ENCODE measurements at places on chromosomes 2 and 18.

- no peak for DNase-seq
Observed at GRCh38 chr2:115694651-115695050, 1252.2 kb downstream of the DPP10 start.

DNA sequence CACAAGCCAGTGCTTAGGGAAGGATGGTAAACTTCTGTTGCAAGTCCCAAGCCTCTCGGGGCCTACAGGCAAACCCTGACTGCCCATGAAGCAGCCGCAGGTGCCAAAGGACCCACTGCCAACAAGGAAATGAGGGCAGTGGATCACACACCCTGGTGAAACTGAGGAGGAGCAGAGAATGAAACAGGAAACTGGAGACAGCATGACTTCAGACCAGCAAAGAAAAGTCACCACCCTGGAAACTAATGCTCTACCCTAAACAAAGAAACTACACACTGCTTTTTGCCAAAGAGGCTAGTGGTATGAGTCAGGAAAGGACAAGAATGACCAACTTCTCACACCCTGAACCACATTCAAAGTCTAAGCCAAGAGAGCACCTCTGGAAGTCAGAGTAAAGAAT lies 97.2 kb downstream of the MYO5B start:
- no peak for DNase-seq

- no peak for DNase-seq
Observed at GRCh38 chr2:66509326-66509811, 74.4 kb downstream of the MEIS1 start.

GRCh38 chr18:55322178-55322735 lies 265.7 kb downstream of the TCF4 start:
- DNase-seq: no peak

GRCh38 chr2:29703336-29703735 lies 218.1 kb downstream of the ALK start:
- DNase-seq: no peak

GRCh38 chr18:68244786-68245185 lies 470.1 kb downstream of the TMX3 start:
- no peak for DNase-seq

GRCh38 chr2:116490511-116491145 lies 1323.9 kb upstream of the DDX18 start:
- no peak for DNase-seq

DNA sequence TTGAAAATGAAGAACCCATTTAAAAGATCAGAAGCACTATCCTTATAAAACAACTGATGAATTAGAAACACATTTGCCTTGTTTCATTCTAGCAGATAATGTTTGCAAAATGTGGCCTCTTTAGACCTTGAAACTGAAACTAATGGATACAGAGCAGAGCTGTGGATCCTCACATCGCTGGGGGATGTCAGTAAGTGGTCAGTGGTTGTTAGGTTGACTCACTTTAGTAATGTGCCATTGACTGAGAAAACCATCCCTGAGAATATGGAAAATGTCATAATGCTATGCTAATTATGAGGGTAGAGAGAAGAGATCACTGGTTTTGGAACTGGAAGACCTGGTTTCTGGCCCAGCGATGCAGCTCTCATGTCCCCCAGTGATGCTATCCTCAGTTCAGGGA lies 176.7 kb downstream of the MYO1B start:
- DNase-seq: no peak

- DNase-seq: no peak
Observed at GRCh38 chr2:101830146-101830545, 132.6 kb downstream of the MAP4K4 start.

GRCh38 chr2:131580187-131580586 lies 52.5 kb downstream of the CCDC74A start:
- DNase-seq: no peak

DNA sequence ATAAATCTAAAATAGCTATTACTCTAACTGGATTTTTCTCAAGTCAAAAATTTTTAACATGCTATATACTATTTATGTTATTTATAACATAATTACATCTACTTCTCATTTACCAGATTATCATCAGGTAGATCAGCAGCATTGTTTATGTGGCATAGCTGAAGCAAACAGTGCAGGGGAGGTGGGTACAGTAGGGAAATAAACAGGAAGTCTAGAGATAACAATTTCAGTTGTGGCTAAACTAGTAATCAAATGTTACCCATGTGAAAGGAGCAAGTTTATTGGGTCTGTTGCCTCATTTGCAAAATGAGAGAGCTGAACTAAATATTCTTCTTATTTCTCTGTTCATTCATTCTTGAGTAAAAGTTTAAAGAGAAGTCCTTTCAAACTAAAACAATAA lies 27.7 kb downstream of the GFPT1 start:
- DNase-seq: no peak

DNA sequence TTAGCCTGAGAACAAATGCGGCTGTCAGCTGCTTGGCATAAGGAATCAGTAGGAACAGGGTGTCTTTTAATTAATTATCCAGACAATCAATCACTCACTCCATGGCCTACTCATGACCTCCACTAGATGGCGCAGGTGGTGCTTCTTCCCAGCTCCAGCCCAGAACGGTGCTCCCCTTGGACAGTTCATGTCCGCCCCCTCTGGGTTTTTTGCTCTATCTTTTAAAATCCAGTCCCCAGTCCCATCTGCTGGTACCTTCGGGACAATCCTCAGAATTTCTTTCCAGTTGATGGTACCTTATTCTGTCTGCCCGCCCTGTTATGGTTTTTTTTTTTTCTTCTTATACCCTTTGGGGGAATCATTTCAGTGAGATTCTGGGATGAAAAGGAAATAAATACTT lies 99.8 kb downstream of the CACNB4 start:
- DNase-seq: peak; percentile 51

- peak; percentile 6 for DNase-seq
Observed at GRCh38 chr2:172100935-172101820, 1.5 kb downstream of the DLX2 start.

DNA sequence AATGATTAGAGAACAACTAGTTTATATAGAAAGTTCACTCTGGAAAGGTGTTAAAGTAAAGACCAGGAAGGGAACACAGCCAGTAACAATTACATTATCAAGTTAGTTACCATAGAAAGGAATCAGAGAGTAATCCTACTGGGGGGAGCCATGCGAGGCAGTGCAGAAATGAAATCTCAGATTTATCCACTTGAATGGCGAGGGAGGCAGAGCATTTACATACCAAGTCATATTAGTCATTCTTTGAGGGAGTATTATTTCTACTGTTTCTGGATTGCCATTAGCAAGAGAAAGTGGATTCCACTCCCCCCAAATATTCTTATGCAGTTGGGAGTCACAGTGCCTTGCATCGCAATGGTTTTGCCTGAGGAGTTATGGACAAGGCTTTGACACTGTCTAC lies 472.7 kb upstream of the TRIB2 start:
- DNase-seq: no peak

GRCh38 chr18:34598120-34598635 lies 111.9 kb upstream of the DTNA start:
- DNase-seq: no peak

DNA sequence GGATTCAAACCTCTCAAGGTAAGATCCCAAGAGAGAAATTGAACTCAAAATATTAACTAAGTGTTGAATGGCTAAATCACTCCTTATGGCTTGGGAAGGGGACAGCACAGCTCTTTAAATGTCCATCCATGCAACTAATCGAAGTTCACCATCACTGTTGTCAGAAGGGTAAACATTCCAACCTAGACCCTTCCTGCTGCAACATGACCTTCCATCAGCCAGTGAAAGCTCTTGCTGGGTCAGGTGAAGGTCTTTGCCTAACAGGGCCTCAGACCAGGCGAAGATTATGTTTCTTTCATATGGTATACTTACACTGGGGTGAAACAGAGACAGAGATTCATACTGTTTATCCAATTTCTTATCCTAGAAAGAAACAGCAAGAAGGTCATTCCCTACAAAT lies 16.4 kb downstream of the IAH1 start:
- DNase-seq: no peak

GRCh38 chr2:204065566-204065965 lies 129.0 kb downstream of the ICOS start:
- no peak for DNase-seq

DNA sequence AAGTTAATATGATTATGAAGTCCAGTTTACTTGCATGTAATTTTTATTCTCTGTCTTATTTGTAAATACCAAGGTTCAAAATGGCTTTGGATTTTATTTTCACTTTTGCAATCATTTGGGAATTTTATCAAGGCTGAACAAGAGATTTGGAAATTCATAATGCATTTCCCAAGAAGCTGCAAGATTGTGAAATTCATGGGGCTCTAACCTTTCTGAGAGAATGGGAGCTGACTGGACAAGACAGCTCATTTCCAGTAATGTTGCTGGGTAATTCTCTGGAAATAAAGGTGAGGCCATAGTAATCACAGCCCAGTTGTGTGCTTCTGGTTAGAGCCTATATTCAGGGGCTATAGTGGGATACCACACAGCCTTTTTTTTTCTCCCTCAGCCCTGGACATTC lies 21.5 kb upstream of the NABP1 start:
- DNase-seq: no peak

GRCh38 chr2:107148055-107148454 lies 262.1 kb upstream of the ST6GAL2 start:
- DNase-seq: no peak

DNA sequence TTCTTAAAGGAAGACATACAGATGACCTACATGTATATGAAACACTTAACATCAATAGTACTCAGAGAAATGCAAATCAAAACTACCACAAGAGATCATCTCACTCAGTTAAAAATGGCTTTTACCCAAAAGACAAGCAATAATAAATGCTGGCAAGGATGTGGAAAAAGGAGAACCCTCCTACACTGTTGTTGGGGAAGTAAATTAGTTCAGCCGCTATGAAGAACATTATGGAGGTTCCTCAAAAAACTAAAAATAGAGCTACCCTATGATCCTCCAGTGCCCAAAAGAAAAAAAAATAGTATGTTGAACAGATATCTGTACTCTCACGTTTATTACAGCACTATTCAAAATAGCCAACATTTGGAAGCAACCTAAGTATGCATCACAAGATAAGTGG lies 1579.4 kb upstream of the TMEFF2 start:
- no peak for DNase-seq
